NCI-H1092 treated with DMSO at 0.1 percent for 48 hours (cell line): ENCODE measurements at places on chromosomes 4 and X.
A peak's percentile ranks its signal among the peaks of the same experiment; 100 is the strongest.

DNA sequence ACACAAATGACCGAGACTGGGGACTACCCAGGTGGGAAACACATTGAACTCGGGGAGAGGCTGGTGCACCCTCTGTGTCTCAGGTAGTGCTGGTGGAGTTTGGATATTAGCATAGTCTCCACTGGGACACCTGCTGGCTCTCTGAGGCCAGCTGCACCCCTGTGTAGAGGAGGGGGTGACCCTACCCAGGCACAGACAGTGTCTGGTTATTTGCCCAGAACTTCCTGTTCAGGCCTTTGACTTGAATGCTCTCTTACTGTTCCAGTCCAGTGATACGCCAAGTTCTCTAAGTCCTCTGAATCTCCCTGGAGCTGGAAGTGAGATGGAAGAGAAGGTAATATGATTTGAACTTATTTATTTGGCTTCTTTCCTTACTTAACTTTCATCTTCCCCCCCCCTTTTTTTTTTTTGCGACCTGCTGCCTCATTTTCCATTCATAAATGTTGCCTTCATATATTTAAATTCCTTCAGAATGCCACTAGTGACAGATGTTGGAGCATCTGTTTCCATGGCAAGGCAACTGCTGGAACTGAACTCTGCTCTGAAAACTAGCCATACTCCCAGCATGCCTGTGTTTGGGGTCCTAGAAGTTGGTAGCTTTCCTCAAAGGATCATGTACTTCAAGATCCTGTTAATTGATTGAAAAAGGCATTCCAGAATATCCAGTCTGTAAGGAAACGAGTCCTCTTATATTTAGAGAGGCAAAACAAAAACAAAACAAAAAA, 76.7 kb downstream of the AASDH start:
- no peak for DNase-seq

DNA sequence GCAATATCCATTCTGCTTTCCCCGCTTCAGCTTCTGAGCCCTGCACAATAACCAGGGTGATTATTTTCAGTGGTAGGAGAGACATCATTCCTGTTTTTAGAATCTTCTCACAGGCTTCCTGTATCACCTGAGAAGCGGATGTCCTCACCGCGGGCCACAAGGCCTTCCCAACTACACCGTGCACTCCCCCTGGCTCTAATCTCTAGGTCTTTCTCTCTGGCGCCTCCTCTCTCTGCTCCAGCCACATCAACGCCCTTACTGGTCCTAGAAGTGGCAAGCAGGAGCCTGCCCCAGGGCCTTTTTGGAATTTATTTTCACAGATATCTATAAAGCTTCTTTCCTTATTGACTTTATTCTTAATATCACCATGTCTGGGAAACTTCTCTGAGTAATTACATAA, 675.2 kb upstream of the FRG1 start:
- no peak for DNase-seq

DNA sequence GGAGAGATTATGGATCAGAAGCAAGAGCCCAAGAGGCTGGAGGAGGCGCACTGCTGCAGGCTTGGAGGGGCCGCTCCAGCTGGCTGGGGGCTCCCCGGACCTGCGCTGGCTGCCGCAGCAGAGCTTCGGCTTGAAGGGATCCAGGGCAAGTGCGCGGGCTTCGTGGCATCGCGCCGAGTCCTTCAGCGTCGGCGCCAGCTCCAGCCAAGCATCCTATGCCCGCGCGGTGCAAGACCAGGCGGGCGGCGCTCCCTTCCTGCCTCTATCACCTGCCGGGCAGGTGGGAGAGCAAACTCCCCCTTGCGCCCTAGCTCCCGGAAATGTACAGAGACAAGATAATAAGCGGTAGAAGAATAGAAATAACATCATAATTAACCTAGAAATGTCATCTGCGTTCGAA, 10.5 kb upstream of the UCP1 start:
- no peak for DNase-seq

DNA sequence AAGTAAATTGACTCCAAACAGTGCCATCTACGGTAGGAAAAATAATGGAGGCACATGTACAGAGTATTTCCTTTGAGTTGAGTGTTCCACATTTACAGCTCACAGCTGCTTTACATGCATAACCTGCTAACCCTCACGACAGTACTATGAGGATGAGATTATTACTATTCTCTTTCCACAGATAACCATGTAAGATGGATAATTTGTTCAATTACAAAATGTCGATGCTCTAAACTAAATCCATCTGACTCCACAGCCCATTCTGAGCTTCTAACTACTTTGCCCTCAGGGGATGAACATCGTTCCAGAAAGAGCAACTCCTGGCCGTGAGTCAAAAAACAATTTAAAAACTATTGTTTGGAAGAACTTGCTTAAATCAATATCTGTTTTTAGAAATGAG, 330.4 kb upstream of the NWD2 start:
- DNase-seq = no peak

GRCh38 chr4:10893395-10893794, 208.8 kb upstream of the CLNK start:
- peak; percentile 10 for DNase-seq

- no peak for DNase-seq
Observed at GRCh38 chrX:41137589-41137988, 52.3 kb downstream of the USP9X start.

GRCh38 chr4:17690898-17691297, 76.5 kb downstream of the MED28 start:
- DNase-seq = no peak

DNA sequence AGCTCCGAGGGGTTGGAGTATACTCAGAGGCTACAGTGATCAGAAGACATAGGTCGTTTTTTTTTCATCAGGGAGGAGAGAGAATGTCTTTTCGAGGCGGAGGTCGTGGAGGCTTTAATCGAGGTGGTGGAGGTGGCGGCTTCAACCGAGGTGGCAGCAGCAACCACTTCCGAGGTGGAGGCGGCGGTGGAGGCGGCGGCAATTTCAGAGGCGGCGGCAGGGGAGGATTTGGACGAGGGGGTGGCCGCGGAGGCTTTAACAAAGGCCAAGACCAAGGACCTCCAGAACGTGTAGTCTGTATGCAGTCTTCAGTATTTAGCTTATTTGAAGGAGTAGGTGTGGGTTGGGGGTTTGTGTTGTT, 500 bp downstream of the GAR1 start:
- no peak for DNase-seq

DNA sequence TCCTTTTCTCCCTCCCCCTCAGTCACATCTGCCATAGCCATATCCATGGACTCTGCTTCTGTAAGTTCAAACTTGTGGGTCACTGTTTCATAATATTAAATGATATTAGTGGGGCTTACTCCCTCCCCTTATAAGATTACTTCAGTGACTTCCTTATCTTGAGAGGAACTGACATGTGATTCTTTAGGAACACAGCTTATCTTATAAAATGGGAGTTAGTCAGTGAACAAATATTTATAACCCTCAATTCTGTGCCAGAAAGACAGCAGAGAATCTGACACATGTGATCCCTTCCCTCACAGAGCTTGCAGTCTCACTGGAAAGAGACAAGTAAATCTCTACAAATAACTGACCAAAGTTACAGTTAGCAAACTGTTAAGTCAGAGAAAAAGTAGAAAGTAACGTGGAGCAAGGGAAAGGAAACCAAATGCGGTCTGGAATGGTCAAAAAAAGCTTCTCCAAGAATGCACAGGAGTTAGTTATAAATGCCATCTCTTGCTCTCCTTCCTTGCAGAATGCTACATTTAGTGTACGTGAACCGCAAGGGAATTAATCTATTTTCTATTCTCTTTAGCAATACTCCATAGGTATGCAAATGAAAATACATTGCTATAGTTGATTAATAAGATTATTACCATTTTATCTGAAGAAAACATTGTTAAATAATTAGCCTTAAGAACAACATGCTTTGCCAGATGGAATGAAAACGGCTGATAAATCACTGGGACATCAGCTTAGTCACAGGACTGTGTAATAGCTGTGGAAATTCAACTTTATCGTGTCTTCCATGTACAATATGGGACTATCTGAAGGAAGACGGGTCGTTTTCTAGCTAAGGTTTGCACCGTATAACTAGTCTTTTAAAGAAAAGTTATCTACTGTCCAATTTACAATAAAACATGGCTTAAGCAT, 29.0 kb downstream of the SGMS2 start:
- DNase-seq = no peak

- no peak for DNase-seq
Observed at GRCh38 chrX:38857736-38858523, 56.7 kb downstream of the MID1IP1 start.

GRCh38 chr4:137627739-137628460, 95.6 kb upstream of the PCDH18 start:
- DNase-seq = no peak

GRCh38 chr4:94558392-94558904, 106.7 kb downstream of the PDLIM5 start:
- DNase-seq = no peak

DNA sequence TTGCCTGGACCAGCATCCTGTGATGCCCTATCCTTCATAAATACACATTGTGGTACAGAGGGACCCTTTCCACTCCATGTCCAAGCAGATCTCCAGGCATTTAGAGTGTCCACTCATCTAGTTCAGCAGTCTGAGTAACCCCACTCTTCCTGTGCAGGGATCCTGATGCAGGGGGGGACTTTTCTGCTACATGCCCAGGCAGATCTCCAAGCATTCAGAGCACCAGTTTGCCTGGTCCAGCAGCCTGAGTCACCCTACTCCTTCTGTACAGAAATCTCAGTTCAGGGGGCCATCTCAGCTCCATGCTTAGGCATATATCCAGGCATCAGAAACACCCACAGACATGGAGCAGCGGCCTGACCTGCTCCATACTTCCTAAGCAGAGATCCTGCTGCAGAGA, 1089.8 kb downstream of the FAT4 start:
- no peak for DNase-seq

DNA sequence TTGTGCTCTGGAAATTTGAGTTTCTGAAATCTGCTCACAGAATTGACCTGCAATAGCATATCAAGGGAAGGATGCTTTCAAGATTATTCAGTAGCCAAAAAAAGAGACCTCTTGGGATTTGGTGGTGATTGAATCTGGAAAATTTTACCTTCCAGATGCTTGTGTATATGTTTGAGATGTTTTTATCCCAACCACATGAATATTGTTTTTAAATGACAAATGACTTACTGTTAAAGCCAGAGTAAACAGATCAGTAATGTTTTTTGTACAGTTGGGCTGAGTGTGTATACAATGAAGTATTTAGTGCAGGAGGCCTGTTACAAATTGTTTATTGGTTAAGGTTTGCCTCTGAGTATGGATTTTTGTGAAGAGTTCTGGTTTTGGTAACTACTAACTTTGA, 126.5 kb downstream of the CBR4 start:
- DNase-seq = no peak

DNA sequence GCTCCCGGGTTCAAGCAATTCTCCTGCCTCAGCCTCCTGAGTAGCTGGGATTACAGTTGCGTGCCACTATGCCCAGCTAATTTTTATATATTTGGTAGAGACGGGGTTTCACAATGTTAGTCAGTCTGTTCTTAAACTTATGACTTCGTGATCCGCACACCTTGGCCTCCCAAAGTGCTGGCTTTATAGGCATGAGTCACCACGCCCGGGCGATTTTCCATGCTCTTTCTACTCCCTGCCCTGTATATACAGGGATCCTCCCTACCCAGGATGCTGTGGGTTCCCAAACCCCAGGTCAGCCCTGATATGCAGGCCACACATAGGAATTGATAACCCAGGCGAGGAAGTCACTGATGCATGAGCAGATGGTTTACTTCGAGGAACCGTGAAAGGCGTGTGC, 31.4 kb downstream of the SSX5 start:
- DNase-seq = no peak

GRCh38 chrX:10166731-10167151, 10.0 kb downstream of the CLCN4 start:
- DNase-seq = no peak

DNA sequence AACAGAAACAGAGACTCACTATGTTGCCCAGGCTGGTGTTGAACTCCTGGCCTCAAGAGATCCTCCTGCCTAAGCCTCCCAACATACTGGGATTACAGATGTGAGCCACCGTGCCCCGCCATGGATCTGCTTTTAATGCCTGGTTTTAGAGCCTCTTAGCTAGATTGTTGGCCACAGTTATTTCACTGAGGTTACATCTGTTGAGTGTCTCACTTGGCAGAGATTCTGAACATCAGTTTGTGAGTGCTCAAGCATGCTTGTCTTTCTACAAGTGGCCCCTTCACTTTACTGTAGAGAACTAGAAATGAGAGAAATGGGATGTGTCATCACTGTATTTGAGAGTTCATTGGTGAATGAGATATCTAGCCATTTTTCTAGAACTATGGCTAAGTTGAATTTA, 218.5 kb downstream of the APBB2 start:
- peak; percentile 11 for DNase-seq

DNA sequence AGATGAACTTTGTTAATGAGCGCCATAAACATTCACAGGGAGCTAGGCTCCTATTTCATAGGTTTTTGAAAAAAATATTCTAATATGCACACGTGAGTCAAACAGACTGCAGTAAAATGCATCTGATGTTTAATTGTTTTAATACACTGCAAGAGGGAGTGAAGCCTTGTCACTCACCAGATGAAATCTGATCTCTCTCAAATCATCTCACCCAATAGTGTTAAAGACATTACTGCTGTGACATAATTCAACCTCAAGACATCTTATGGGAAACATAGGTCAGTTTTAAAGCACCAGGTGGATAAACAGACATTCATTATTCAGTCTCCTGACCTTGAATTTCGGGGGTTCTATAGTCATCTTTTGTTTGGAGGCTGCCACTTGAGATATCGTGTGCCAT, 148.3 kb downstream of the MAML3 start:
- DNase-seq = peak; percentile 72

GRCh38 chr4:183437452-183437851, 7.0 kb upstream of the CDKN2AIP start:
- DNase-seq = no peak

DNA sequence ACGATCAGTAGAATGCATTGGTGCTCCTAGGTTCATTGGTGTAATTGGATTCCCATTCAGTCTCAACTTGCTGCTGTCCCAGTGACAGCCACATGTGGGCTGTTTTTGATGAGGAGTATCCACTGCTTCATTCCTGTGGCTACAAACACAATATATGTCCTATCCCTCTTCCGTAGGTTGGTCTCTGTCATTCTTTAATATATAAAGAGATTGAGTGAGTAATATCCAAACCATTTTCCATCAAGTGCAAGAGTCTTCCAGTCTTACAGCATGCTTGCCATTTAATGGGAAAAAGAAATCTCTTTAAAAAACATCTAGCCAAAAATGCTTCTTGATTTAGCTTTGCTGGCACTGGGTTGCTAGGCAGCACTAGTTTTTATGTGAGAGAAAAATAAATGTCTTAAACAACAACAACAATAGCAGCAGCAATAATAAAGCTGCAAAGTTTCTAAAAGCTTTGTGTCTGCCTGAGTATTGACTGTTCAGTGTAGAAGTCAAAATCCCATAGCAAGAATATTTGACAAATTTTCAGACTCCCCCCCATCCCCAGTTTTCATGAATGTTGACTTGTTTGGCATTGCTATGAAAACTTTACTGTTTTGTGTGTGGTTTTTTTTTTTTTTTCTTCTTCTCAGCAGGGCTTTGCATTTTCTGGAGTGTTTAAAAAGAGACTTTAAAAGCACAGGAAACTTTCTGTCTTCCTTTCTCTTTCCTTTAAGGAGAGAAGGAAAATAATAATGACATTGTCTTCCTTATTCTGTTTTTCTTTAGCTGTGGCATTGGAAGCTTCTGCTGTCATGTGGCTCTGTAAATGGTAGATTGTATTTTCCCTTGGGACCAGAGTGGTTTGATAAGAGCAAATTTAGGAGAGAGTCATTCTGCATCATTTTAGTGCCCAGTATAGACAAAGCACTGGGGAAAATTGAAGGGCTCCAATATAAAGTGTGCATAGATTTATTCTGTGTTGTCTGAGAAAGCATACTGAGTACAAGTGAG, 244.3 kb downstream of the ARHGAP10 start:
- DNase-seq = no peak
